Stimulated activated CD4-positive, alpha-beta T cell treated with anti-CD3 and anti-CD28 coated beads, TNF-alpha, amount 100 ng/mL, for 1 hour (primary cell): ENCODE measurements at places on chromosomes 6 and 20.

- DNase-seq = no peak
These were observed 176.1 kb downstream of the TRIM27 start for GRCh38 chr6:28747631-28748157.

DNA sequence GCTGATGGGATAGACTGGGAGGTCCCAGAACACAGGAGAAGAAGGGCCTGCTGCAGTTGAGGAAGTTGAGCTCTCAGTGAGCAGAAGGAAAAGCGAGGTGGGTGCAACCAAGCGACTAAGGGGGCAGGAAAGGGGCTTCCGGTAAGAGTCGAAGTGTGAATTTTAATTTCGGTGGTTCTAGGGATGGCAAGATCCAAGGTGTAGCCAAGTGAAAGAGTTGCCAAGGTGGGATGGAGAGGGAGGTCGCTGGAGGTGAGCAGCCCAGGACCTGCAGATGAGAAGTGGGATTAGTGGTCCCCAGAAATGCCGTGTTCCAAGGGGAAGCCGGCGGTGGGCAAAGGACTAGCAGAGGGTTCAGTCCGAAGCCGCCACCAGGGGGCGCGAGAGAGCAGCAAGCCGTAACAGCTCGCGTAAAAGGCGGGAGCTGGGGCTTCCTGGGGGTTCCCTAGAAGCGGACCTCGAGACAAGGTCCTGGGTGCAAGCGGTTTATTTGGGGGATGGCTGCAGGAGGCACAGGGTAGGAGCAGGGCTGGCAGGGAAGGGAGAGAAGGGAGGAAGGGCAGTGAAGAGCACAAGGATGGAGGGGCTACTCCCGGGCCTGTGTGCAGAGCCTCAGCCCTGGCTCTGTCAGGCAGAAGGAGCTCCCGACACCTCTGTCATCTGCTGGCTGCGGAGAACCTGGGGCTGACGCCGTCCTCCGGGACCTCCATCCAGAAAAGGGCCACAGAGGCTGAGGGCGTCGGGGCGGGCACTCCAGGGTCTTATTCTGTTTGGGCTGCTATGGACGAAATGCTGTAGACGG is 103.6 kb downstream of the PAX1 start:
- DNase-seq = peak; percentile 12

GRCh38 chr6:112281821-112282615 is 27.7 kb upstream of the LAMA4 start:
- DNase-seq = no peak

DNA sequence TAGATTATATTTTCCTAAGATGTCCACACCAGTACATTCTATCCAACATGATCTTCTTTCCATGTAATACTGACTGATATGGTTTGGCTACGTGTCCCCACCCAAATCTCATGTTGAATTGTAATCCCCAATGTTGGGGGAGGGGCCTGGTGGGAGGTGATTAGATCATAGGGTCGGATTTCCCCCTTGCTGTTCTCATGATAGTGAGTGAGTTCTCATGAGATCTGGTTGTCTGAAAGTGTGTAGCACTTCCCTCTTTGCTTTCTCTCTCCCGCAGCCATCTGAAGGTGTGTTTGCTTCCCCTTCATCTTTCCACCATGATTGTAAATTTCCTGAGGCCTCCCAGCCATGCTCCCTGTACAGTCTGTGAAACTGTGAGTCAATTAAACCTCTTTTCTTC is 12.2 kb upstream of the HBS1L start:
- no peak for DNase-seq

GRCh38 chr6:88840796-88841539 is 122.5 kb downstream of the RNGTT start:
- DNase-seq = no peak

GRCh38 chr20:12660918-12661317 is 347.9 kb upstream of the SPTLC3 start:
- no peak for DNase-seq

DNA sequence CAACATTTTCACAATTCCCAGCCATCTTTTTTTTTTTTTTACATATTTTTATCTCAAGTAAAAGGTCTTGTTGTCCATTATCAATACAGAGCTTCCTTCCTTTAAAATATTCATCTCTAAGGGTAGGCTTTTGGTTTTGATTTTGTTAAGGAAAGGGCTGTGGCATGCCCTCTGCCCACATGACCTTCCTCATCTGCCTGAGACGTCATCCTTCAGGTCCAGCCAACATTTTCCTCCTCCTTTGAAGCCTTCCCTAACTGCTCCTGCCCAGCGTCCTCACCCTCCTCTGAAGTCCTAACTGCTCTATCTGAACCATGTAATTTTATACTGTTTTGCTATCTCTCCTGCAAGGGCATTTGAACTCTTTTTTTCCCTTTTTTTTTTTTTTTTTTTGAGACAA is 73.9 kb upstream of the TGM3 start:
- no peak for DNase-seq
